ENCODE measurements at places on chromosomes 1 and 21. TPM values are rescaled to one million over a fixed set of nuclear protein-coding genes. Genes with fewer than 3 reads are reported as not detected.

GRCh38 chr1:9058465-9058864 is 11.0 kb downstream of the SLC2A5 start:
- DNase-seq, result no peak

- no peak for DNase-seq
These were observed 100.4 kb downstream of the MRPL37 start for GRCh38 chr1:54300401-54300800.

- DNase-seq, result no peak
These were observed 140.3 kb upstream of the CSF3R start for GRCh38 chr1:36622741-36623648.

DNA sequence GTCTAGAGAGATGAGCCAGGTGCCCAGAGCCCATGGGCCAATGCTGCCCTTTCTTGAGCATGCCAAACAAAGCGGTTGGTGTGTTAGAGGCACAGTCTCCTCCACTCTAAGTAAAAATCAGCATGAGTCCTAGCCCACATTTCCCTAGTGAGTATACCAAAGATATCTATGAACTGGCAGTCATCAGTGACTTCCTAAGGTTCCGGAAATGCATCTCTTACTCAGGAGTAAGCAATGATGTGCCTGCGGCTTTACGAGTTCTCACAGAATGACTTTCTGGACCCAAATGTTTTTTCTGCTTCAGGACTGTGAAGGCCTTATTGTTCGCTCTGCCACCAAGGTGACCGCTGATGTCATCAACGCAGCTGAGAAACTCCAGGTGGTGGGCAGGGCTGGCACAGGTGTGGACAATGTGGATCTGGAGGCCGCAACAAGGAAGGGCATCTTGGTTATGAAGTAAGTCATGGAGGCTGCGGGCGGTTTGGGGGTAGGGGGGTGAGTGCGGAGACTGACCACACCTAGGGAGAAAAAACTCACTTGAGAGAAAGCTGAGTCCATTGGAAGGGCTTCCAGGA is 9.2 kb downstream of the PHGDH start:
- DNase-seq, result no peak

- DNase-seq, result no peak
These were observed 74.9 kb downstream of the CCDC18 start for GRCh38 chr1:93255222-93256079.

GRCh38 chr1:58765006-58765405 is 18.8 kb downstream of the JUN start:
- no peak for DNase-seq

- DNase-seq, result no peak
These were observed 344.0 kb upstream of the USP24 start for GRCh38 chr1:55559161-55559611.

- no peak for DNase-seq
These were observed 11.0 kb upstream of the HEYL start for GRCh38 chr1:39650431-39650830.

DNA sequence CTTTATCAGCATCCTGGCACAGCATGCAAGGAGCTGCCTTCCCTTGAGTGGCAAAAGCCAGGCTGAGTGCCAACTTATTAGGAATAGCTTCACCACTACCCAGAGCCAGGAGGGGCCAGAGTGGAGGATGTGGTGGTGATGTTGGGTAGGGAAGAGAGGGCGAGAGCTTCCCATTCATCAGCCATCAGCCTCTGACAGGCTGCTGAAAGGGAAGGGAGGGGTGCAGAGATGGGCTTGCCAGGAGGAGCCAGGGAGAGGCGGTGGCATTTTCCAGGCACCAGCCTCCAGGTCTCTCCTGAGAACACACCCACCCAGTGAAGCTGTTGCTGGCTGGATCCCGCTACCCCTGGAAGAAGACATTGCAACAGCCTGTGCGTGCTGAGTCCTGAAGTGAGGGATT is 168.5 kb downstream of the ACTL8 start:
- DNase-seq, result no peak

GRCh38 chr1:119885903-119886783 is 10.2 kb downstream of the ADAM30 start:
- DNase-seq, result peak; percentile 39

Gene SMCP
- polyA plus RNA-seq, result not detected
